ENCODE measurements at places on chromosomes 7 and 10. TPM values are rescaled to one million over a fixed set of nuclear protein-coding genes. Genes with fewer than 3 reads are reported as not detected.

GRCh38 chr10:33238643-33239042 lies 95.8 kb downstream of the NRP1 start:
- DNase-seq, result peak; percentile 91

GRCh38 chr10:24669285-24669852 lies 54.3 kb downstream of the ARHGAP21 start:
- no peak for DNase-seq

- no peak for DNase-seq
These were observed 98.6 kb upstream of the BTBD16 start for GRCh38 chr10:122172361-122173008.

TAS2R60 gene
- not detected for polyA plus RNA-seq

ZP3 gene
- 4.9 TPM for polyA plus RNA-seq

DNA sequence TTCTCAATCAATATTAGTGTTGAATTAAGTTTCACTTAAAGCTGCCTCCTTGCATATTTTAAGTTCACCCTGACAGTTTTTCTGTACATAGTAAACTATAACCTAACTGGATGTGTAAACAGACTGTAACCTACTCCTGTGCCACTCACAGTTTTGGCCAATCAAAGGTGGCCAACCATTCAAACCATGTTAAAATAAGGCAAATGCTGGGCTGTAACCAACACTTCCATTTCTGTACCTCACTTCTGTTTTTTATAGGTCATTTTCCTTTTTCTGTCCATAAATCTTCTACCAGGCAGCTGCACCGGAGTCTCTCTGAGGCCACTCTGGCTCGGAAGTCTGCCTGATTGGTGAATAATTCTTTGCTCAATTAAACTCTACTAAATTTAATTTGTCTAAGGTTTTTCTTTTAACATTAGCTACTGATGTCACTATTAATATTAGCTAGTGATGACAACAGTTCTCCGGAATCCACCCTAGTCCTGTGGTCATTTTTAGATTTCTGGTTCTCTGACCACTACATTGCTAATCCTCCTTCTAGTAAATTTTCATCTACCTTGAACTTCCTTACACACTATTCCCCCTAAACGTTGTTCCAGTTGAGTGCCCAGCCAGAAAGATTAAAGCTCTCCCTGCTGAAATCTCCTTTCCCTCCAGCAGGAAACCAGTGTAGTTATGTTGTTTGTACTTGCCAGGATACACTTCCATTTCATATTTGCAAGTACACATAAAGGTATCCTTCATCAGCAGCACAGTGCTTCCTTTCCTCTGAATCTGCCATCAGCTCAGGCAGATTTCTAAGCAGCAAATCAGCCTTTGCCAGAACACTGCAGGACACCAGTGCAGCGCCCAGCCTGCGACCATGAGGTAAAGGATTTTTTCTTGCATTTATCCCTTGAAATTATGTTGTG lies 18.6 kb upstream of the IFIT2 start:
- peak; percentile 69 for DNase-seq

GRCh38 chr10:132962623-132963429 lies 20.5 kb upstream of the CFAP46 start:
- peak; percentile 52 for DNase-seq

MYL10 gene
- polyA plus RNA-seq, result not detected

- DNase-seq, result no peak
These were observed 223.5 kb downstream of the SNX13 start for GRCh38 chr7:17716816-17717215.

SPDYE16 gene
- polyA plus RNA-seq, result 0.10 TPM

GRCh38 chr7:115701141-115701540 lies 329.4 kb downstream of the TFEC start:
- no peak for DNase-seq

CLEC2L gene
- not detected for polyA plus RNA-seq

DNA sequence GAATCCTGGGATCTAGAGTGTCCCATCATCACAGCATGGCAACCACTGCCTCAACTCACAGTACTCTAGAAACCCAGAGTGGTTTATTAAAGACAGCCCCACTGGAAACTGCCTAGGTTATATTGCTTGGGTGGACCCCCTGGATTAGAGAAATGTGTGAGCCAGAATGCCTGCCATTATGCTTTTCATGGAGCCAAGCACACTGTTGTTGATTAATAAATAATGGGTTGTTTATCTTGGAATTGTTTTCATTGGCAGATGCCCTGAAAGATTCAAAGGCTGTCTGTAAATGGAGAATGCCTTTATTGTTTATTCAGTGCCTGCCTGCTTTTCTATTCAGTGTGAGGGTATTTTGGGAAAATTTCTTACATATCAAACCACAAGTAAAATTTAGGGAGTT lies 52.1 kb downstream of the GNAI1 start:
- no peak for DNase-seq

- peak; percentile 84 for DNase-seq
These were observed 176.2 kb downstream of the PRKAG2 start for GRCh38 chr7:151700586-151701165.

DNA sequence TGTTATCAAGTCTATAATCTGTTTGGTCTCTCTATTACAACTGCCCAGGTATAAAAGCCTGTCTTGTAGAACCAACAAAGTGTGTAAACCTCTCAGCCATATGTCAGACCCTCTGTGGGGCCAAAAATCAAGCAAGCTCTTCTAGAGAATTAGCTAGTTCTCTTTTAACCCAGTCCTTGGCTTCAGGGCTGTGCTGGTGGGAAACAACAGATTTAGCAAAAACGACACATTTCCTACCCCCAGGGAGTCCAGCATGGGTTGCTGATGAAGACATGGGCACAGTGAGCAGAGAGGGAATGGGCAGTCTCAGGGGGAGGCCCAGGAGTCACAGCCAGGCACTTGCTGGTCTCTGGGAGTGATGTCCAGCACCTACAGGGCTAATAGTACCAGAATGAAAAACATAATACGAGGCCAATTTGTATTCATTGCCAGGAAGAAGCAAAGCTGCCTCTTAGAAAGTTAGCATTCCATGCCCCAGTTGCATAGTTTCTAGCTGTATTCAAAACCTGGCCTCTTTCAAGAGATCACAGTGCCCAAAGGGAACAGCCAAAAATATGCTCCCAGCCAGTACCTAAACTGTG lies 80.1 kb downstream of the FRMD4A start:
- no peak for DNase-seq

GRCh38 chr10:59019603-59020002 lies 156.8 kb upstream of the PHYHIPL start:
- DNase-seq, result peak; percentile 16

- DNase-seq, result no peak
These were observed 259.4 kb downstream of the STK31 start for GRCh38 chr7:23969443-23969842.

TPK1 gene
- polyA plus RNA-seq, result 2.9 TPM

SLC13A1 gene
- not detected for polyA plus RNA-seq

- no peak for DNase-seq
These were observed 187.0 kb upstream of the CCDC6 start for GRCh38 chr10:60093317-60093716.

ADARB2 gene
- not detected for polyA plus RNA-seq

- no peak for DNase-seq
These were observed 32.1 kb downstream of the ASB4 start for GRCh38 chr7:95517870-95518269.

GRCh38 chr10:88028654-88029053 lies 165.2 kb downstream of the PTEN start:
- no peak for DNase-seq

DNA sequence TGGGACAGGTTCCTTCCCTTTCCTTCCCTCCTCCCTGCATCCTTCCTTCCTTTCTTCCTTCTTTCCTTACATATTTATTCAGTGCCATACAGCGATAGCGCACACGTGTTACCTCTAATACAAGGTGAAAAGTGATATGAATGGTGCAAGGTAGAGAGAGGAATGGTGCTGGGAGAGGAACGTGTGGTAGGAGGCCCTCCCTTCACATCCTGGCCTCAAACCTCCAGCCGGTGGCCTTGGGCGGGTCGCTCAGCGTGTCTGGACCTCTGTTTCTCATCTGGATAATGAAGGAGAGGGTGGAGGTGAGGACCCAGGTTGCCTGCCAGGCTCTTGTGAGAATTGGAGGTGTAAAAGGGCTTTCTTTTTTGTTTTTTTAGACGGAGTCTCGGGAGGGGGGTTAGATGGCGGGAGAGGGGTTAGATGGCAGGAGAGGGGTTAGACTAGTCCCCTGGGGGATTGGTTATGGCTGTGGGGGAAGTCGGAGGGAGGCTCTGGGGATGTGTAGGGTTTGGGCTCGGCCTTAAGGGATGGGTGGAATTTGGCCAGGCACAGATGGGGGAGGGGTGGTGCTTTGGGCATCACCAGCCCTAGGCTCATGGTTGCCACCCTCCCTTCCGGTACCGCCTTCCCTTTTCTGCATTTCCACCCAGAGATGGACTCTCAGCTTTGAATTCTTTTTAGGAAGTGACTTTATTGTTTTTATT lies 14.9 kb downstream of the CHST3 start:
- DNase-seq, result no peak

- peak; percentile 88 for DNase-seq
These were observed 240.0 kb downstream of the ARHGAP21 start for GRCh38 chr10:24483701-24484100.

DNA sequence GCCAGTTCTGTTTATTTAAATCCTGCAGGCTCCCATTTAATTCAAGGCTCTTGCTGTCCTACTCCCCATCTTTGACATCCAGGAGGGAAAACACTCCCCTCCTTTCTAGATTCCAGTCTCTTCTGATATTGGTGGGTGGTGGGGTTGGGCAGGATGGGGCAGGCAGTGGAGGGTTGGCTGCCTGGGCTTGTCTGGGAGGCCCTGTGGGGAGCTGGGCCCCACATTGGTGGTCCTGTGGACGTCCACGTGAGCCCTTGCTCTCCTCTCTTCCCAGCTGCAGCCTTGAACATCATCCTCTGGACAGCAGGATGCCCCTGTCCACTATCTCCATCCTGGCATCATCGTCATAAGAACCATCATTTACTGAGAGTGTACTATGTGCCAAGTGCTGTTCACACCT lies 108.9 kb upstream of the PCBD1 start:
- DNase-seq, result no peak
